ENCODE measurements at places on chromosomes 6 and 20. TPM values are rescaled to one million over a fixed set of nuclear protein-coding genes. Genes with fewer than 3 reads are reported as not detected.
A peak's percentile ranks its signal among the peaks of the same experiment; 100 is the strongest.

DNA sequence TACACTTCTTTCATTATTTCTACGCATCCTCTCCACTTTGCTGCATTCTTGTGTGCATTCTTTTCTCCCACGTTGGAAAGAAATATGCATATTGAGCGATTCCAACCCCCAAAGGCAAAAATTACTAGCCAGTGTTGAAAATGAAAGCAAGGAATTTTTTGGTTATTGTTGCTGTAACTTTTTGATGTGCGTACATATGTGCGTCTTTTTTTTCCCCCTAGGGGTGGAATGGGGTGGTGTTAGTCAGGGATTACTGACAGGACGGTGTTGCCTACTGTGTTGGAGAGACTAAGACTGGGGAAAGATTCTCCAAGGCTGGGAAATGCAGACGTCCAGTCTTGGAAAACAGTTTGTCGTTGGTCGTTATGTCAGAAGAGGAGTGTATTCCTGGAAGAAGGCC lies 44.2 kb upstream of the ESR1 start:
- DNase-seq = peak; percentile 21

DNA sequence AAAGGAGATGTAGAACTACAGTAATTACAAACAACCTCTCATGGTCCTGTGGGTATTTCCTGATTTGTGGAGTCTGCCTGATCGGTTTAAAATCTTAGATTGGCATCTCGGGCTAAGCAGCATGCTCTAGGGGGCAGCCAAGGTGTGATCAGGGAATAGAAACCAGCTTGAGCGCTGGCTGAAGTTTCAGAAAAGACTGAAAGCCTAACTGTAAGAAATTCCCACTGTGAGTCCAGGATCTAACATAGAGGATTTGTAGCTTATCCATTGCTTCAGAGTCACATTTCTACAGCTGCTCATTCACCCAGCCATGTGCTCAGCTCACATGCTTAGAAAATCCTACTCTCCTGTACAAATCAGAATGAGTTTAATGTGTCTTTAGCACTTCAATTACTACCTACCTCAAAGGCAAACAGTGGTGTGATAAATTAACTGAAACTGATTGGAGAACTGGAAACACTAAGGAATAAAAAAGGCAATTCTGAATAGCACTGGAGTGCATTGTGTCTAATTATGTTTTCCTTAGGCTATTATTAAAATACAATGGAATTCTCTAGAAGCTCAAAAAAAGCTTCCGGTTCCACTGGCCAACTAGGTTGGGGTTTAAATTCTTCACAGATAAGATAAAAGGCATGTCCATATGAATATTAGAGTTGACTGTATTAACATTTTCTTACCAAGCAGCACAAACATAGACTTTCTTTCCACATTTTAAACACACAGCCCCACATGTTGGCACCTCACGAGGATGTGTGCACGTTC lies 73.8 kb upstream of the MPC1 start:
- DNase-seq = peak; percentile 5

GRCh38 chr6:36662380-36662779 lies 16.1 kb upstream of the CDKN1A start:
- no peak for DNase-seq

GRCh38 chr20:22492497-22492896 lies 91.9 kb downstream of the FOXA2 start:
- DNase-seq = no peak

GRCh38 chr6:53297004-53297403 lies 51.7 kb downstream of the ELOVL5 start:
- no peak for DNase-seq

- DNase-seq = peak; percentile 82
Measured at GRCh38 chr6:111242452-111242851, 155.1 kb downstream of the SLC16A10 start.

The TMEM74B gene
- 0.03 TPM for polyA plus RNA-seq

Measured in IMR-90 (cell line).